Thoracic aorta (tissue), 2 donors: ENCODE measurements at places on chromosomes 2 and 18.

- DNase-seq: no peak
Measured at GRCh38 chr2:176507786-176508185, 238.5 kb downstream of the MTX2 start.

- no peak for DNase-seq
Measured at GRCh38 chr2:181788897-181789555, 102.5 kb upstream of the ITPRID2 start.

DNA sequence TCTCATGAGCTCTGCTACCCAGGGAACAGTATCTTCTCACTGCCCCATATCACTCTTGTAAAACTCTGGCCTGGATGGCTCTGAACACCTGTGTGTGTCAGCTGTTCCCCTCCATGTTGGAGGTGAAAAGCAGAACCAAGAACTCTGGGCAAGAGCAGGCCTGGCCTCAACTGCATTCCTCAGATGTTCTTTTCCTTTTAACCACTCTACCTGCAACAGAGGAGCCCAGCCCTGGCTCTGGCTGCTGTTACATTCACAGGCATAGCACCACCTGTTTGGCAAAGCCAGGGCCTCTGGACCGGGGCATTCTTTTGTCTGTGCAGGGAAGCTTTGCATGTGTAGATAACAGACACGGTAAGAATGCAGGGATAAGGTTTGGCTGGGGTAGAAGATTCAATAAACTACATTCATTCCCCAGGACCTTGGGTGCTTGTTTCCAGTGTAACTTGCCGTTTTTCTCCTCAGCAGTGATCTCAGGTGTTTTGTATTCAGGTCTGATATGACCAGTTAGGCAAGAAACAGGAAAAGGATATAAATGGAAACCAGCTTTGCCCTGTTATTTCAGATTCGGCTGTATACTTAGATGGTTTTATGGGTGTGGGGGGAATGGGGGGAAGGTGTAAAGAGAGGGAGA is 95.1 kb downstream of the SPTBN1 start:
- DNase-seq: no peak

DNA sequence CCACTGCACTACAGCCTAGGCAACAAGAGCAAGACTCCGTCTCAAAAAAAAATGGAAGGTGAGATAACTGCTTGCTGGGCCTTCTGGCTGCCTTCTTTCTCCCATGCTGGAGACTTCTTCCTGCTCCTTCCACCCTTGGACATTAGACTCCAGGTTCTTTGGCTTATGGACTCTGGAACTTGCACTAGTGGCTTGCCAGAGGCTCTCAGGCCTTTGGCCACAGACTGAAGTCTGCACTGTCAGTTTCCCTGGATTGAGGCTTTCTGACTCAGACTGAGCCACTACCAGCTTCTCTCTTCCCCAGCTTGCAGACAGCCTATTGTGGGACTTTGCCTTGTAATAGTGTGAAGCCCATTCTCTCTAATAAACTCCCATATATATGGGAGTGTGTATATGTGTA is 118.5 kb upstream of the SLC14A2 start:
- DNase-seq: no peak
